NCI-H446 (cell line): ENCODE measurements at places on chromosomes 11 and 22.

GRCh38 chr11:104015649-104016415 lies 20.6 kb upstream of the DDI1 start:
- no peak for DNase-seq

GRCh38 chr11:72451831-72452376 lies 17.6 kb upstream of the CLPB start:
- DNase-seq = no peak

- no peak for DNase-seq
Observed at GRCh38 chr22:20663137-20663828, 110.6 kb upstream of the SERPIND1 start.

- no peak for DNase-seq
Observed at GRCh38 chr22:48199667-48200066, 1437.2 kb downstream of the TBC1D22A start.

DNA sequence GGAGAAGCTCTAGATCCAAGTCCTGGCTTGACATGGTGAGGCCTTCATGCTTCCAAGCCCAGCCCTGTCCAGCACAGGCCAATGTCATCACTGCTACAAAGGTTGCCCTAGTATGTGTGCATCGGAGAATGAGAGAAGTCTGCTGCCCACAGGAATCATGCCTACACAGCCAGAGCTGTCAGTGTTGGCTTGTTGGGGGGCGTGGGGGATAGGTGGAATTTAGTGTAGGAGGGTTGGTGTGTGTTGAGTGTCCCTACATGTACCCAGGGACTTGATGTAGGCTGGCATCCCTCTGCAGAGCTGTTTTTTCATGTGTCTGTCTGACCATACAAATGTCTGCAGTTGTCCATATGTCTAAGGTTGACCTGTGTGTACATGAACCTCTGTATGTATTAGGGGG lies 37.6 kb downstream of the SLC22A12 start:
- no peak for DNase-seq

- no peak for DNase-seq
Observed at GRCh38 chr22:19169002-19169946, 9.3 kb downstream of the SLC25A1 start.

GRCh38 chr22:49587987-49588386 lies 239.7 kb downstream of the BRD1 start:
- DNase-seq = no peak

GRCh38 chr22:29031227-29032011 lies 30.2 kb downstream of the C22orf31 start:
- DNase-seq = no peak

DNA sequence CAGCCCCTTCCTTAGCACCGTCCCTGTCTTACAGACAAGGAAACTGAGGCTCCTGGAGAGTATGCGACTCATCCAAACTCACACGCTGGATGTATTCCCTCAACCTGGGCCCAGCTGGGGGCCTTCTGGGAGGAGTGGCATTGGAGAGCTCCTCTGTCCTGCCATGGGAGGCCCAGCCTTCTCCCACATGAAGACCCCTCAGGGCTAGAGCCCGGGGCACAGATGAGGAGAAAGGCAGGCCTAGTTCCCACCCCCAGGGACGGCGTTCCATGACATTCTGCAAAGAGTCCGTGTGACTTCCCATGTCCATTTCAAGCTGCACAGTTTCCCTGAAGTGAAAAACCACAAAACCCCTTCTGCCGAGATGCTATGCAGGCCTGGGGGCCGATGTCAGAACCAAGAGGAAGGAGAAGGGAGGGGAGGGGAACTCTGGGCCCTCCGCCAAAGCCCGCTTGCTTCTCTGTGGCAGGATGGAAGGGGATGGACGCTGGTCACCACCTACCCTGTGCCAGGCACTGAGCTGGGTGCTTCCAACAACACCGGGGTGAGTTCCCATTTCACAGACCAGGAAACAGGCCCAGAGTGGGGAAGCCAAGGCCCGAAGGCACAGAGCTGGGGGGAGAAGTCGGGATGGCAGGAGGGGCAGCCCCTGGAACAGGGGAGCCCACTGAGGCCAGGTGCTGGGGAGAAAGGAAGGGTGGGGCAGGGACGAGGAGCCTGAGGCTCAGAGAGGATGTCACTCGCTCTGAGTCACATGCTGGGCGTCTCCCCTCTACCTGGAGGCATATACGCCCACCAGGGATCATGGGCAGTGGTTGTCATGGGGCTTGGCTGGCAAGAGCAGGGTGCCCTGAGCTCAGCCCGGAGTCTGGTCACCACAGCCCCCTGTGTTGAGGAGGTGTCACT lies 15.7 kb downstream of the RAC2 start:
- DNase-seq = no peak

- no peak for DNase-seq
Observed at GRCh38 chr11:80297858-80298632, 857.2 kb upstream of the TENM4 start.

- DNase-seq = no peak
Observed at GRCh38 chr22:49548356-49549202, 279.1 kb downstream of the BRD1 start.

GRCh38 chr11:112016765-112017376 lies 8.3 kb upstream of the DLAT start:
- DNase-seq = no peak

GRCh38 chr22:50293441-50294318 lies 13.8 kb downstream of the PLXNB2 start:
- DNase-seq = no peak
